ENCODE measurements at places on chromosomes 13 and 19. TPM values are rescaled to one million over a fixed set of nuclear protein-coding genes. Genes with fewer than 3 reads are reported as not detected.

Gene NPHS1
- 0.36 TPM for total RNA-seq

- H3K4me3 ChIP-seq, result no peak overlapping the region
- DNase-seq, result no peak
- H3K27ac ChIP-seq, result no peak overlapping the region
- H3K36me3 ChIP-seq, result no peaks in the 10 kb centered on the region
Observed at GRCh38 chr13:99334221-99334620, 27.0 kb upstream of the GPR183 start.

Gene F2RL3
- total RNA-seq, result 0.13 TPM

Gene OR7C1
- 0.03 TPM for total RNA-seq

DNA sequence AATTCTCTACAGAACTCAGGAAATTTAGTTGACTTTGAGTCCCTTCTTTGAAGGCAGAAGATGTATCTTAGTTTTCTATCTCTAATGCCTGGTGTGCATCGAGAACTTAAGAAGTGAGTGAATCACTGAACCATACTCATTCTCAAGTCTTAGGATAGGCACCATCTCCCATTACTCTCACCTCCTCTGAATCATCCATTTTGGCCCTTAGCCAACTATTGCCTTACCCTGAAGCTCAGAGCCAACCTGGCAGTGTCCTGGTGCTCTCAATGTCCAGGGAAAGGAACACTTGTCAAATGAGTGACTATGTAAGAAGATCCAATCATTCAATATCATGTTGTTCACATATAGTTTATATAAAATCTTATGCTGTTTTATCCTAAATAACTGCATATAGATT lies 146.6 kb downstream of the RGCC start:
- DNase-seq, result peak; percentile 30
- peaks cover 11% of the 10 kb centered on the region for H3K4me1 ChIP-seq
- no peak overlapping the region for H3K4me3 ChIP-seq

GRCh38 chr13:70923863-70924752 lies 815.9 kb upstream of the KLHL1 start:
- H3K27ac ChIP-seq, result no peak overlapping the region
- H3K27me3 ChIP-seq, result no peaks in the 10 kb centered on the region
- H3K4me3 ChIP-seq, result no peak overlapping the region
- no peaks in the 10 kb centered on the region for H3K4me1 ChIP-seq

GRCh38 chr19:18366021-18366435 lies 19.9 kb upstream of the GDF15 start:
- no peaks in the 10 kb centered on the region for H3K27me3 ChIP-seq
- peaks cover 23% of the 10 kb centered on the region for H3K4me1 ChIP-seq
- peak overlapping the region; percentile 98 for H3K27ac ChIP-seq
- no peak for DNase-seq
- no peaks in the 10 kb centered on the region for H3K36me3 ChIP-seq

GRCh38 chr19:17830567-17831418 lies 9.5 kb upstream of the INSL3 start:
- peak; percentile 90 for DNase-seq
- H3K36me3 ChIP-seq, result no peaks in the 10 kb centered on the region
- no peak overlapping the region for H3K27ac ChIP-seq
- H3K27me3 ChIP-seq, result peaks cover 25% of the 10 kb centered on the region
- no peak overlapping the region for H3K4me3 ChIP-seq

GRCh38 chr13:98433654-98434053 lies 143.3 kb downstream of the STK24 start:
- H3K4me3 ChIP-seq, result no peak overlapping the region
- DNase-seq, result no peak
- no peaks in the 10 kb centered on the region for H3K36me3 ChIP-seq
- H3K27me3 ChIP-seq, result no peaks in the 10 kb centered on the region
- no peak overlapping the region for H3K27ac ChIP-seq

Gene LAIR1
- total RNA-seq, result 3.9 TPM

DNA sequence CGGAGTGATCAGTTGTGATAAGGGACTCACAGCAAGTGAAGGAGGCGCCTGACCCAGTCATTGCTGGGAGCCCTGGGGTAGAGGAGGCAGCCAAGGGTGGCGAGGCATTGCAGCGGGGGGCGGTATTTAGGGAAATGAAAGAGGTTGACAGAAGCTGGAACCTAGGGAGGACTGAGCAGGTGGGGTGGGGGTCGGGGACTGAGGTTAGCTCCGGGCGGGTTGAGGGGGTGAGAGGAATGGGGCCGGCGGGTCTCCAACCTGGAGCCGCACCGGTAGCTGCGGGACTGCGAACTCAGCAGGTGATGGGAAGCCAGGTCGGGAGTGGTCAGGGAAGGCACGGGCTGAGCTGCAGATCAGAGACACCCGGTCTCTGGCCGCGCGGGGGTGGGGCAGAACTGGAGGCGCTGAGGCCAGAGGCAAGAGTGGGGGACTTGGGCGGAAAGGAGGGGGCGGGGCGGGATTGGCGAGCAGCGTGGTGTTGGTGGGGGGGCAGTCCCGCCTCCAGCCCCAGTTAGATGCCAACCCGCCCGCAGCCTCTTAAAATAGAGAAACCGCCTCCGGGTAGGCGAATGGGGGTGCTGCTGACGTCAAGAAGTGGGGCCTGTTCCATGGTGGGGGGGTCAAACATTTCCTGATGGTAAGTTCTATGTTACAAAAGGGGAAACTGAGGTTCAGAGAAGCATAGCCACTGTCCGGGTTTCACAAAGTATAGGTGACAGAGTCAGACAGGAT lies 1.5 kb downstream of the MAST3 start:
- no peaks in the 10 kb centered on the region for H3K36me3 ChIP-seq
- H3K4me3 ChIP-seq, result no peak overlapping the region
- DNase-seq, result peak; percentile 44
- H3K27me3 ChIP-seq, result peaks cover 27% of the 10 kb centered on the region

GRCh38 chr13:100827489-100828176 lies 153.0 kb upstream of the TMTC4 start:
- no peak overlapping the region for H3K27ac ChIP-seq
- H3K36me3 ChIP-seq, result no peaks in the 10 kb centered on the region
- H3K4me1 ChIP-seq, result no peaks in the 10 kb centered on the region
- no peaks in the 10 kb centered on the region for H3K27me3 ChIP-seq

DNA sequence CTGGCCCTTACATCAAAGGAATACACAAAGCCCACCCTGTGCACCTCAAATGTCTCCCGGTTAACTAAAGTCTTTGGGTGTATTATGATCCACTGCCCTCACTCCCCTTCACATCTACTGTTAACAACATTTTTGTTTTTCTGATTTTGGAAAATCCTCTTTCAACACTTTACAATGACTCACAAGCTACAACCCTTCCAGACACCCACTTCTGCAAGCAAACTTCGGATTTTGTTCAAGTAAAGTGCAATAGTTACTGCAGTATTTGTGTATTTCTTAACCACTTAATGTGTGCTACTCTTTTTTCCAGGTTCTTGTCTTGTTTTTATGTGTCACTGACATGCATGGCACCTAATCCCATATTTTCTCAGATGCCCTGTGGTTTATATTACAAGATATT lies 101.1 kb downstream of the EDNRB start:
- no peaks in the 10 kb centered on the region for H3K4me1 ChIP-seq
- H3K36me3 ChIP-seq, result no peaks in the 10 kb centered on the region
- H3K27me3 ChIP-seq, result no peaks in the 10 kb centered on the region
- no peak overlapping the region for H3K27ac ChIP-seq
- no peak overlapping the region for H3K4me3 ChIP-seq
- DNase-seq, result no peak

Gene OR10H1
- total RNA-seq, result not detected

Gene S1PR4
- 0.07 TPM for total RNA-seq

DNA sequence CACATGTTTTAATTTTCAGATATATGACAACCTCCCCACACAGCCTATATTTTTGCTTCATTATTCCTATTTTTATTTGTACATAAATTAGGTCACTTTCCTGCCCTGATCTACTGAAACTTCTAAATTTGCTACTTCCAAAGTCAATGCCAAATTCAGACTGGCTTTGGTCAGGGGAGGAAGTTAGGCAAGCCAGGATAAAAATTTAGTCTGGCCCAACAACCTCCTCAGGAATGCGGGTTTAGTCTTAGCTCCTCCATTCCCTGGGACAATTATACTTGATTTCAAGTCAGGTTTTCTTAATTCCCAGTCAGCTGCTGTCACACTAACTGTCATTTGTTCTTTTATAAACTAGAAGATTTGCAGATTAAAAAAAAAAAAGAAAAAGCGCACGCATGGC lies 84.3 kb downstream of the TM9SF2 start:
- H3K36me3 ChIP-seq, result no peaks in the 10 kb centered on the region
- no peak overlapping the region for H3K27ac ChIP-seq
- H3K4me3 ChIP-seq, result no peak overlapping the region
- no peaks in the 10 kb centered on the region for H3K4me1 ChIP-seq
- no peak for DNase-seq

Gene ZNF99
- total RNA-seq, result not detected

- H3K27me3 ChIP-seq, result no peaks in the 10 kb centered on the region
- no peak for DNase-seq
- no peaks in the 10 kb centered on the region for H3K36me3 ChIP-seq
- H3K4me3 ChIP-seq, result no peak overlapping the region
- no peaks in the 10 kb centered on the region for H3K4me1 ChIP-seq
Observed at GRCh38 chr13:40101708-40102359, 446.4 kb downstream of the COG6 start.

DNA sequence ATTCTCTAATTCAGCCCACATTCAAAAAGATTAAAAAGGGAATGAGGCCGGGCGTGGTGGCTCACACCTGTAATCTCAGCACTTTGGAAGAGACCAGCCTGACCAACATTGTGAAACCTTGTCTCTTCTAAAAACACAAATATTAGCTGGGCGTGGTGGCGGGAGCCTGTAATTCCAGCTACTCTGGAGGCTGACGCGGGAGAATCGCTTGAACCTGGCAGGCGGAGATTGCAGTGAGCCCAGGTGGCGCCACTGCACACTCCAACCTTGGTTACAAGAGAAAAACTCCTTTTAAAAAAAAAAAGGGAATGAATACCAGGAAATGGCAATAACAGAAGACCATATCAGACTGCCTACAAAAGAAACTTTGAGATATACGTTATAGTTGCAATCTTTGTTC lies 1244.5 kb downstream of the PCDH9 start:
- H3K27ac ChIP-seq, result no peak overlapping the region
- H3K4me1 ChIP-seq, result no peaks in the 10 kb centered on the region
- no peaks in the 10 kb centered on the region for H3K36me3 ChIP-seq
- H3K27me3 ChIP-seq, result no peaks in the 10 kb centered on the region
- DNase-seq, result peak; percentile 6

Gene CAPN12
- 26.6 TPM for total RNA-seq

DNA sequence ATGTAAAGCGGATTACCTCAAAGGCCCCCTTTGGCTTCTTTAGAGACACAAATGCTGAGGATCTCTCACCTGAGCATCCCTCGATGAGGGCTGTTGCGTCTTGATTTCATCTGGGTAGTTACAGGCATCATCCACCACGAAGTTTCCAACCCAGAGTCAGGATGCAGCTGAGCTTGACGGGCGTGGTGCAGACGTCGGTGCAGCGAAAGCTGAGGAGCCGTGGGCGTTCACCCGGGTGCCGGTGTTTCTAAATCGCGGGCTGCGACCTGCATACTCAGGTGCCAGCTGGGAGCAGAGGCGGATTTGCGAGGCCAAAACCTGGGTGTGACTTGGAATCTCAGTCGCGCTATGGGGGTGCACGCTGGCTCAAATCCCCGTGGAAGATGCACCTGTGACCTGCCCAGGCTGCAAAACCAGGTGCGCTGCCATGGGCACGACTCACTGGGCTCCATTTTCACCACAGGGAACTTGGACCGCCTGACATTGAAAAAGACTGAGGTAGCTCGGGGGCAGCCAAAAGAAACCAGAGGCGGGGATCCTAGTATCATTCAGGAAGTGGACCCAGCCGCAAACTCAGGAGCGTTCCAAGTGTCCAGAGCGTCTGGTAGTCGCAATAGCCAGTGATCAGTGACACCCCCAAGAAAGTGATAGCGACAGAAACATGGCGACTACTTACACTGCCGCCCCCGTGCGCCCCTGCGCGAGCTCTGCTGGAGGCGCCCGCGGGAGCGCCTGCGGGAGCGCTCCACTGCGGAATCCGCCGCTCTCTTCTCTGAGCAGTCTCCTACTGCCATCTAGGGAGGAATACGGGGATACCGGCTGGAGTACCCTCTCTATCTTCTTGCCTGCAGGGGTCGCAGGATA lies 36.4 kb upstream of the IGFL4 start:
- H3K27me3 ChIP-seq, result peaks cover 29% of the 10 kb centered on the region
- peak; percentile 91 for DNase-seq
- no peak overlapping the region for H3K27ac ChIP-seq
- no peaks in the 10 kb centered on the region for H3K4me1 ChIP-seq

GRCh38 chr19:29526730-29527499 lies 1.1 kb downstream of the VSTM2B start:
- peaks cover 11% of the 10 kb centered on the region for H3K4me1 ChIP-seq
- no peak for DNase-seq
- H3K4me3 ChIP-seq, result no peak overlapping the region
- H3K27ac ChIP-seq, result no peak overlapping the region
- H3K27me3 ChIP-seq, result peaks cover 89% of the 10 kb centered on the region
- H3K36me3 ChIP-seq, result no peaks in the 10 kb centered on the region

DNA sequence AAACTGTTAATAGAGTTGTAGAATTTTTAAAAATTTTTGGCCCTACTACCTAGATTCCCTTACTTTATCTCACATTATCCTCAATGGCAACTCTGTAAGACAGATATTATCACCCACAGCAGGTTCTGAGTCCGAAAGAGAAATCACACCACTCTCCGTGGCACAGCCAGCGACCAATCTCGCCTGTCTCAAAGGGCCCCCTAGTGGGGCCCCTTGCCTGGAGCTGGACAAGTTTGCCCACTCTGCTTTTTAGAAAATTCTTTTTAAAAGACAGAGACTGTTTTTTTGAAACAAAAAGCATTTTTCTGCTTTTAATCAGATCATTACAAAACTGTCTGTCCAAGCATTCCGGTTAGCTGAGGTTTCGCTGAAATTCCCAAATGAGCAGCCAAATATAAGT lies 21.7 kb downstream of the PHF11 start:
- no peaks in the 10 kb centered on the region for H3K36me3 ChIP-seq
- H3K4me3 ChIP-seq, result no peak overlapping the region
- H3K4me1 ChIP-seq, result no peaks in the 10 kb centered on the region
- no peaks in the 10 kb centered on the region for H3K27me3 ChIP-seq
- peak; percentile 36 for DNase-seq

Gene HRC
- total RNA-seq, result 0.50 TPM

Data from hepatocyte (in vitro differentiated cells).